Stimulated activated CD8-positive, alpha-beta memory T cell treated with anti-CD3 and anti-CD28 coated beads, Interleukin-2, amount 100 ng/mL, for 48 hours (primary cell): ENCODE measurements at places on chromosomes 4 and X.
A peak's percentile ranks its signal among the peaks of the same experiment; 100 is the strongest.

- DNase-seq: no peak
Measured at GRCh38 chrX:3549411-3549911, 164.0 kb downstream of the PRKX start.

GRCh38 chrX:68647156-68647957, at the start of gene STARD8:
TSS of gene STARD8 (plus strand) at chrX:68647666. CDS start at chrX:68647883, 217 bp downstream.
- DNase-seq: no peak

- DNase-seq: no peak
Measured at GRCh38 chr4:73213916-73214653, 44.5 kb downstream of the ANKRD17 start.

GRCh38 chr4:88441696-88442095, 15.2 kb upstream of the HERC5 start:
- DNase-seq: no peak

- no peak for DNase-seq
Measured at GRCh38 chr4:53376900-53377299, 541 bp upstream of the FIP1L1 start.

- no peak for DNase-seq
Measured at GRCh38 chr4:36168127-36168878, 76.0 kb downstream of the ARAP2 start.

GRCh38 chr4:187887906-187888305, 107.7 kb upstream of the ZFP42 start:
- DNase-seq: no peak

DNA sequence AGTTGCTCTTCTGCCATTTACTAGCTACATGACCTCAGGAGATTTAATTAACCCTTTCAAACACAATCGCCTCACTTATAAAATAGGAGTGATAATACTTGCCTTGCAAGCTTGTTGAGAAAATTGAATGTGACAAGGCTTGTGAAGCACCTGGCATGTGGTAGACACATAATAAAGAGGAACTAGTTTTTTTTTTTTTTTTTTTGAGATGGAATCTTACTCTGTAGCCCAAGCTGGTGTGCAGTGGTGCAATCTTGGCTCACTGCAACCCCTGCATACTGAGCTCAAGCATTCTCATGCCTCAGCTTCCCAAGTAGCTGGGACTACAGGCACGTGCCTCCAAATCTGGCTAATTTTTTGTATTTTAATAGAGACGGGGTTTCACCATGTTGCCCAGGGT, 73.7 kb upstream of the STIM2 start:
- no peak for DNase-seq

DNA sequence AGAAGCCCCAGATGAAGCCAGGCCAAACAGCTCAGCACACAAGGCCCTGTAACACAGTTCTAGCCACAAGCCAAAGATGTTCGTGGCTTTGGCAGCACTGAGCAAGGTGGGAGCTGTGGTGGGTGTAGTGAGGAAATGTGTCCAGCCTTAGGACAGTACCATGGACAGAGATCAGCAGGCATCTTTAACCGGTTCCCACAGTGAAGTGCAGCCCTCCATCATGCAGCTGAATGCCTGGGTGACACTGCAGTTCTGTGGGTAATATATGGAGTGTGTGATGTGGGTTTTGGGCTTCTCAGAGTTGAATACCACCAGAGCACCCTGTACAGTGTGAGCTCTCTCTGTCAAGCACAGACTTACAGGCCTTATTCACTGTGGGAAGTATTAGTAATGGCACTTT, 6.0 kb upstream of the NEXMIF start:
- no peak for DNase-seq

- no peak for DNase-seq
Measured at GRCh38 chr4:1414831-1415680, 8.8 kb upstream of the NKX1-1 start.

DNA sequence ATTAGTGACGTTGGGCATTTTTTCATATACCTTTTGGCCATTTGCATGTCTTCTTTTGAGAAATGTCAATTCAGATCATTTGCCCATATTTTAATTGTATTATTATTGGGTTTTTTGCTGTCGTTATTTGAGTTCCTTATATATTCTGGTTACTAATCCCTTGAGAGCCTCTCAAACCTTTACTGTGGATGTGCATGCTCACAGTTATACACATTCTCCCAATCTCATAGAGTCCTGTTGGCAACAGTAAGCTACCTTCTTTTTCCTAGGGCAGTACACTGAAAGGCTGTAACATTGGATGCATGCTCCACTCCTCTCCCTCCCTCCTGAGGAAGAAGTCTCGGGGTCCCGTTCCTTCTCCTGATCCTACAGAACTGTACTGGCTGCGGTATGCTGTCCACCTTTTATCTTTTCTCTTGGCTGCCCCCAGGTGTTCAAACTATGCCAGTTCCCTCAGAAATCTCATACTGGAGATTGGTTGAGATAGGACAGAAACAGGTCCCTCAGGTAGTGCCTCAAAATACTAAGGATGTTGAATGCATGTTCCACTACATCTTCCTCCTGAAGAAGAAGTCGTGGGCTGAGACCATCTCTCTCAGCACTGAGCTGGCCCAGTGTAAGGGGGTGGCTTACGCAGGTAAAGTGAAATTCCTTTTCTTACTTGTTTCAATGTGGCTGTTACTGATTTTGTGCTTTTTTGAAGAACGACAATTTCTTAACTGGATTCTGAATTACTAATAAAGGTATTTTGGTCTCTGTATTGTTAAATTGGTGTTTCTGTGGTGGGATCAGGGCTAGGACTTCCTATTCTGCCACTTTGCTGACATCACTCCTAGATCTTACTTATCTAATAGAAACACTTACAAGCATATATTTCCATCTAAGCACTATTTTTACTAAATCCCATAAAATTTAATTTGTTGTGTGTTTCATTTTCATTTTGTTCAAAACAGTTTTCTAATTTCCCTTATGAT, 145.4 kb upstream of the HUWE1 start:
- DNase-seq: peak; percentile 18

DNA sequence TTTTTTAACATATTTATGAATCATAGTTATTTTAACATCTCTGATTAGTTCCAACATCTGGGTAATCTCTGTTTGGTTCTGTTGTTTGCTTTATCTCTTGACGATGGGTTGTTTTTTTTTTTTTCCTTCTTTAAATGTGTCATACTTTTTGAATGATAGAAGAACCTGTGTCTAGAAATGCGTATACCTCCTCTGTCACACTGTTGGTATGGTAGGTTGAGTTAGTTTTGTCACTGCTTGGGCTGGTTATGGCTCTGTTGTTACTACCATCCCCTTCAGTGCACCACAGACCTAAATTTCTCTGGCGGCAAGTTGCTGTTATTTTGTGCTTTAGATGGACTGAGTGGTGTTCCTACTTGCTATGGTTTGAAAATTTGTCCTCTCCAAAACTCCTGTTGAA, 16.8 kb downstream of the STIM2 start:
- DNase-seq: no peak

DNA sequence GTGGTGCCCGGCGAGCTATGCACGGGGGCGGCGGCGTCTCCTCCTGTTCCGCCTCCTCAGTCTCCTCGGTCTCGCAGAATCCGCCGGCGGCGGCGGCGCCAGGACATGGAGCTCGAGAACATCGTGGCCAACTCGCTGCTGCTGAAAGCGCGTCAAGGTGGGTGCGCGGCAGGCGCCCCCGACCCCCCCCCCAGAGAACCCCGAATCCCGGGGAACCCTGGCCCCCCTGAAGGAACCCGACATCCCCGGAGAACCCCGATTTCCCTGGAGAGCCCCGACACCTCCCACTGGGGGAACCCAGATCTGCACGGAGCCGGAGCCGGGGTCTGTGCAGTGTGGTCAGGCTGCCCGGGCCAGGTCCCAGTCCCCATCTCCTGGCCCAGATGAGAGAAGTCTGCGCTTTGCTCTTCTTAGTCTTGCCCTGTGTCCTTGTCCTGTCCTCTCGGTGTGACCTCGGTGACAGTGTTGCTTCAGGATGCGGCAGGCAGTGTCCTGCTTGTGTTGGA, 648 bp downstream of the GRK4 start:
- no peak for DNase-seq

GRCh38 chr4:68673143-68673542, 2.7 kb upstream of the UGT2B15 start:
- DNase-seq: no peak

DNA sequence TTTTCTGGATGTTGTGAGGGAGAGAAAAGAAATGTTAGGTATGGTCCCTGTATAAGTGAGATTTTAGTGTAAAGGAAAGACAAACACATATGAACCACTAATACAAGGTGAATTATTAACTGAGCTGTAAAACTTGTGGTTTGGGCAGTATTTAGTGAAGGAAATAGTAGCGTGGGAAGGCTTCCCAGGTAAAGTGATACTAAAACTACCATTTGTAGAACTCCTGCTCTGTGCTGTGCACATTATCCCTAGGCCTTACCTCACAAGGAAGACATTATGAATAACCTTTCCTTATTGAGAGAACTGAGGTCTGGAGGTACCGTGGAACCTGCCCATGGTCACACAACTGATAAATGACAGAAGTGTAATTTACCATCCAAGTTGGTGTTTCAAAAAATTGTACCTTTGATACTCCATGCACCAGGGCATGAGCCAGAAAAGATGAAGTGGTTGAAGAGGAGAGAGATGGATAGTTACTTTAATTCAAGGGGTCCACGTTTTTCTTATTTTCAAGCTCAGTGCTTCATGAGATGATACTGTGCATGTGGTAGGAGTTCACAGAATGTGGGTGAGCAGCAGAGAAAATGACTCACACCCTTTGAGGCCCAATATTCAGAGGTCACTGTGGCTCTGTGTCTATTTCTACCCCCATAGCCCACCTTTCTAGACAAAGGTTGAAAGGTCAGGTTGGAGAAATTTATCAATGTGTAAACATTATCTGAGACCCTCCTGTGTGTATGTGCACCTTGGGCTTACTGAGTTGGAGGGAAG, 2.6 kb upstream of the VSIG4 start:
- no peak for DNase-seq

- DNase-seq: no peak
Measured at GRCh38 chr4:38268108-38268820, 308.1 kb downstream of the PTTG2 start.

DNA sequence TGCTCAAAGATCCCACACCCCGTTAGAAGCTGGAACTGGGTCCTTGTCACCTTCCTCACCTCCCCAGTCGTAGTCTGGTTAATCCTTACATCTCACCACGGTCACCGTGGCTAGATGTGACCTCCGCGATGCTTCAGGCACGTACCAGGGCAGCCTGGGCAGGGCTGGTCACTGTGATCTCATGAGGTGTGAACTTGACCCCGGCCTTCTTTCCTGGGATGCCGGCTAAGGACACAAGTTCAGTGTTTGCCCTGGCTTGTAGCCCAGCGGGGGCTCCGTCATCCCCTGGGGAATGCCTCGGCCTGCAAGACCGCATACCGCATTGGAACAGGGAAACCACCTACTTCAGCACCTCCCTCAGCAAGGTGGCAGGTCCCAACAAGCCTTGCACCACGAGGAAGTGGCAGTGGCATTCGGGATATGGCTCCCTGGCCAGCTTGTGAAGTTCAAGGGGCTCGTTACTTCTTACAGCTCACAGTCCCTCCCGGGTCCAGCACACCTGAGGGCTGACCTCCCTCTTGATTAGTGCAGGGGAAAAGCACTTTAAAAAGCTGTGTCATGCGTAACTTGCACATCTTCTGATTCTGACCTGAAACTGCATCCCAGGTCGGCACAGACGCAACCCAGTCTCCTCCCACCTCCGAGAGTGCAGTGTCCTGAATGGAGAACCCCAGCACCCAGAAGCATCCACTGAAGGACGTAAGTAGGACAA, 25.9 kb downstream of the NOP14 start:
- DNase-seq: no peak

DNA sequence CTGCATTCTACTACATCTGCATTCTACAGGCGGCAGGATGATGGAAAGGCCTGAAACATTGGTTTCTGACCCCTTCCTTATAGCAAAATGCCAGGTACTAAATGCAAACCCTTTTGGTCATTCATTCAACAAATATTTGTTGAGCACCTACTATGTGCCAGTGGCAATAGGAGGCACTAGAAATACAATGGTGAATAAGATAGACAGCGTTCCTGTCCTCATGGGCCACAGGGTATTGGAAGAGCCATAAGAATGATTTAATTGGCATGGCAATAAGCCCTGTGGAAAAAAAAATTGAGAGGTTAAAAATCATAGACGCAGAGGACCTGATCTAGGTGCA, 17.3 kb upstream of the LAP3 start:
- DNase-seq: no peak

GRCh38 chr4:118814058-118814457, 21.9 kb downstream of the SEC24D start:
- DNase-seq: no peak

DNA sequence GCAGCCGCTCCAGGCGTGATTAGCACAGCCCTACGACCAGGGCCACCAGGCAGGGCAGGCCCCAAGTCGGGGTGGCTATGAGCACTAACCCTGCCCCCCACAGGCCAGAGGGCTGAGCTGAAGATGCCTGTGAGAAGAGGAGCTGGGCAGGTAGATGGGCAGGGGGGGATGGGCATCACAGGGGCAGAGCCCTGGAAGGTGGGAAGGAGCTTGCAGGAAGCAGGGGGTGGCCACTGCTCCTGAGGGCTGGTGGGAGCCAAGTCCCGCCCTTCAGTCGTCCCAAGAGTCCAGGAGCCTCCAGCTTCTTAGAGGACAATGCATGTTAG, 7.3 kb upstream of the MXD4 start:
- no peak for DNase-seq

DNA sequence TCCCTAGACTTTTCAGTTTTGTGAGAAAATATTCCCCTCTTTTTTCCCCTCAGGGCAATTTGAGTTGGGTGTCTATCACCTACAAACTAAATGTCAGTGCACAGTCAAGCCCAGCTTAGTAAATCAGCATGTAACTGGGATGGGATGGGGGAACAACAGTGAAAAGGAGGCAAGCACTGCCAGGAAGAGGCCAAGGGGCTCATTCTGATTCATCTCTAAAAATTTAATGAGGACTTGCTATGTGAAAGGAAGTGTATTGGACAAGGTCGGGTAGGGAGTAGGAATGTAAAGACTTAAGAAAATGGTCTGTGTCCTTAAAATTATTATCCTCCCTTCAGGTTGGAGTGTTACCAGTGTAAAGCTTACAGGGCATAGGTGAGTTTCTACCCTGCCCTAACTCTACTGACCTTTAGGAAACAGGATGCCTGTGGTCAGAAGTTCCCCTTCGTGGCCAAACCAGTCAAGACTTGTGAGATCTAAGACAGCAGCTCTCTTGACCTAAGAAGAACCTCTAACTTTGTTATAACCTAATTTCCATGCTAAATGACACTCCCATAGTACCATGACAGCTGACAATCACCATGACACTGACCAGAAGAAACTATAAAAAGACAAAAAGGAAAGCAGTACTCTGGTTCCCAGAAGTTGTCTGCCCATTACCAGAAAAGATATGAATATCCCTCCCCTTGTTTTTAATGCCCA, 194.4 kb upstream of the LDB2 start:
- DNase-seq: no peak

- no peak for DNase-seq
Measured at GRCh38 chr4:170015285-170015684, 10.9 kb downstream of the MFAP3L start.

- no peak for DNase-seq
Measured at GRCh38 chr4:74891037-74891436, 41.9 kb upstream of the PARM1 start.

DNA sequence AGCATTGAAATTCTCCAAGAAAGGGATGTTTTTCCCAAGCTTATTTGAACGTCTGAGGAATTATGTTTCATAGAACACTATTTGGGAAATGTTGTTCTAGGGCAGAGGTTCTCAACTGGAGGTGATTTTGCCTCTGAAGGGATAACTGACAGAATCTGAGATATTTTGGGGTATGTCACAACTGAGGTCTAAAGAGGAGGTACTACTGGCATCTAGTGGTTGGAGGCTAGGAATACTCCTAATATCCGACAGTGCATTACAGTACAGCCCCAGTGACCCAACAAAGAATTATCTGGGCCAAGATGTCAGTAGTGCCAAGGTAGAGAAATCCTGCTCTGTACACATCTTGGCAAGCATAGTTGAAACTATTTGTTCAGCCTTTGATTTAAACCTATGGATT, 6.4 kb downstream of the HSPA4L start:
- DNase-seq: no peak
